ENCODE measurements at places on chromosomes 5 and 9.

GRCh38 chr9:86672966-86673365 is 274.3 kb downstream of the GAS1 start:
- DNase-seq, result no peak

- no peak for DNase-seq
These were observed 126.7 kb downstream of the FOXD1 start for GRCh38 chr5:73321757-73322436.

DNA sequence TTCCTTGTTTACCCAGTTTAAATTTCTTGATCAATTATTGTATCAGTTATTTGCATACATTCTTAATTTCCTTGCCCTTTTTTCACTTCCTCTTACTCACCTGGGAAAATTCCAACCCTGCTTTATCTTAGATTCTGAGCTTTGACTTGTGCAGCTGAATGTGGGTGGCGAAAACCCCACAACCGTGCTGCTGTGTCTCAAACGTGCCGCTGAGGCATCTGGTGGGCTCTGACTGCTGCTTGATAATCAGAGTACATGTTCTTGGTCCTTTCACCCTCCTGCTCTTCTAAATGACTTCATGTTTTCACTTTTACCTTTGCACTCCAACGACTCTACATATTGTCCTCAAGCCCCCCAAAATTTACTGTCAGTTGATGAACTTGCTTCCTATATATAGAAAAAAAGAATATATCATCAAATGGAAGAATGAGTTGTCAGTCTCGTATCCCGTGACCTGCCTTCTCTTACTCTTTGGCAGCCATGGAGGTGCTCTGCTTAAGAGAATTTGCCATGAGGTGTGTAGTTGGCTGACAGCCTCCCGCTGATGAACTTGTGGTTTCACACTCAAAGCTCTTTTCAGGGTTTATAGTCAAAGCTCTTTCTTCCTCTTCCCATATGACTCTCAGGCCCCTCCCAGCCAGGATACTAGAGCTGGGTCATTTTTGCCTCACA is 14.0 kb upstream of the JAK2 start:
- DNase-seq, result no peak

- no peak for DNase-seq
These were observed 56.0 kb upstream of the PTGER4 start for GRCh38 chr5:40623480-40624420.

GRCh38 chr5:159837860-159838259 is 78.4 kb upstream of the ADRA1B start:
- no peak for DNase-seq

- no peak for DNase-seq
These were observed 73.3 kb downstream of the RXRA start for GRCh38 chr9:134399435-134400056.

- DNase-seq, result no peak
These were observed 223.4 kb downstream of the ICE1 start for GRCh38 chr5:5645891-5646290.

DNA sequence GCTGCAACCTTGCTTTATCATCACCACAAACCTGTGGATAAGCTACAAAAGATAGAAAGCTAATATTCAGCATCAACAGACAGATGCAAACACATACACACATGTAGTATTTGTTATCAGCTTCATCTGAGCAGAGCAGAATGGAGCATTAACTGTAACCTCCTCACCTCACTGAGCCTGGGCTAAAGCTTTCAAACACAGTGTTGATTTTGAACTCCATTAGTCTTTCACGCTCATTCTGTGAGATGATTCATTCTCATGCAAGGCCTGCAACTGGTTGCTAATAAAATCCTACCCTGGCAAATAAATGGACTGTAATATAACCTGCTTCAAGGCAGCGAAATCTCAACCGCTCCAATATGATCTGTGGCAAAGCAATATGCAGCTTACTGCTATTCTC is 1360.6 kb upstream of the ACO1 start:
- DNase-seq, result no peak

DNA sequence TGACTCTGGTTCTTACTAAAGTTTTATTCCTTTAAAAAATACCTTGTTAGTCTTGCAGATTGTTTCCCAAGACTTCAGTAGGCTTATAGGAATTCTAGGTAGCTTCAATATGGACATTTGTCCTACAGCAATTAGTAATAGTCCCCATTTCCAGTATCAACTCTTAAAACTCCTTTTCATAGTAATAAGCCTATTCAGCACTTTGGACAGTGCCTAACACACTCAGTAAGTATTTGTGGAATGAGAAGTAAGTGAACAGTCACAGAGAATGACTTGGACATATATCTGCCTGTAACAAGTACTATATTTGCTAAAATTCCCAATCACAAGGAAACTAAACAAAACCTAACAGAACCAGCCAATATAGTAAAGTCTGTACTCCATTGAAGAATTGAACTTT is 1291.8 kb upstream of the DMAC1 start:
- DNase-seq, result no peak

DNA sequence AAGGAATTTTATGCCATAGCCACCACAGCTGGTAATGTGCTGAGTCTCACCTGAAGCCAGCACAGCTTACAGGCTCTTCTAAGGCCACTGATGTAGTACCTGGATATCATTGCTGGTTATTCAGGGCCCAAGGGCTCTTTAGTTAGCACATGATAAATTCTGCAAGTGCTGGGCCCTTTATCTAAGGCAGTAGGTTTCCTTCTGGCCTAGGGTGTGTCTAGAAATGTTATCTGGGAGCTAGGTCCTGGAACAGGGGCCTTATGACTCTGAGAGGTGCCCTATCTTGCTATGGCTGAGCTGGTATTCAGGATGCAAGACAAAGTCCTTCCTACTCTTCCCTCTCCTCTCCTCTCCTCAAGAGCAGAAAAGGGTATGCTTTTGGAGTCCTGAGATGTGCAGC is 1424.5 kb upstream of the NUDT12 start:
- no peak for DNase-seq

GRCh38 chr5:59119480-59119879 is 536.6 kb downstream of the RAB3C start:
- DNase-seq, result no peak

DNA sequence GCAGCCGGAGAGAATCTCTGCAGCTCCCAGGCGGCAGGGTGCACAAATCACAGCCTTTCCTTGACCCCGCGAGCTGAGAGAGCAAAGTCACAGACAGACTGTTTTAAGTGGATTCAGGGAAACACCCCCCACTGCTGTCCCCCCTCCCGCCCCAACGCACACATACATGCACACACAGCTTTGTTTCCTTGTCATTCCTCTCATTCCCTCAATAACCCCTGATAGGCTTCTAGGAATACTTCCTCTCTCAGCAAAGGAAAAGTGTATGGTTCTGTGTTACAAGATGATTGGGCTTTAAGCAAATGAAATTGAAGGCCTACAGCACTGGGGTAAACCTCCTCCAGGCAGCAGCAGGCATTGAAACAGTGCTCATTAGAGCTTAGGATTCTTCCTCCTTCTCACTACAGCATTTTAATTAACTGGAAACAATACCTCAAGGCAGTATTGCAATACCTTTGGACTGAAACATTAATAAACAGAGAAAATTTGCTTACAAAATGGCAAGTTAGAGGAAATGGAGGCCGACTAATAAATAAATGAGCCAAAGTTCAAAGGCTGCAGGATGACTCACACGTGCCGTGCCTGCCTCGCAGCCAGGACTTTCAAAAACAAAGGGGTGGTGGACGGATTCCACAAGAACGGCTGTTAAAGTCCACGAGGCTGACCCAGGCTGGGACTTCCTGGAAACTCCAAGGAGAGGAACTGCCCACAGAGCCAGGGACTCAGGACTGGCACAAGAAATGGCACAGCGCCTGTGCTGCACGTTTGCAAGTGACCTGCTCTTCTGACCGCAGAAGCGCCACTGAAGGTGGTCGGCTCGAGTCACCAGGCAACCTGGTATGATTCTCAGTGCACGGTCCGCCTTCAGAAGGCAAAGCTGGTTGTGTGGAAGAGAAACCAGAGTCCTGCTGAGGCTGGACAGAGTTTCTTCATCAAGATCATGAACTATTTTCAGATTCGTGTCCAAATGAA is 236.2 kb downstream of the SYK start:
- peak; percentile 50 for DNase-seq

GRCh38 chr5:68225911-68226545 is 10.5 kb downstream of the PIK3R1 start:
- DNase-seq, result no peak

DNA sequence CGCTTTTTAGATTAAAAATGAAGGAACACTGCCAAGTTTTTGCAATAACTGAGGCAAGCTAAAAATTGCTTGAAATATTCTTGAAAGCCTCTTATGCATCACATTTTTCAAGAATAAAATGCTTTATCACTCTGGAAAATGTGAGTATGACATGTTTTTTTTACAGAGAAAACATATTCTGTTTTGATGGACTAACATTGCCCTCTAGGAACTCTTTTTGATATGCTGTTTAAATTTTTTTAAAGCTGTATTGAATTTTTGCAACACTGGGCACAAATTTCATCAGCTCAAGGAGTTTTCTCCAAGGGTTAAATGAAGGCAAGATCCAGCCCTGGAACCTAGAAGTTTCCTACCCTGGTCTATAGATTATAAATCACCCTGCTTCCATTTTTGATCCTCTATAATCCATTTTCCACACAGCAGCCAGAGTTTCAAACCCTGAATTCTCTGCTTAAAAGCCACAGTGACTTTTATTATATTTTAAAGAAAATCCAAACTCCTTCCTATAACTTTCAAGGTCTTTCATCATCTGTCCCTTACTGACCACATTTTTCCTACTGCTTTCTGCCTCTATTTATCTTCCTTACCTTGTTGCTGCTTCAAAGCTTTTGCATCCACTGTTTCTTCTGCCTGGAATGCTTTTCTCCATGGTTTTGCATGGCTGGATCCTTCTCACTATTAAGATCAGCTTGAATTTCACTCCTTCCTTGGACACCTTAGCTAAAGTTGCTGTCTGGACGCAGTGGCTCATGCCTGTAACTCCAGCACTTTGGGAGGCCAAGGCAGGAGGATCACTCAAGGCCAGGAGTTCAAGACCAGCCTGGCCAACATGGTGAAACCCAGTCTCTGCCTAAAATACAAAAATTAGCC is 60.9 kb downstream of the IL31RA start:
- no peak for DNase-seq

- DNase-seq, result no peak
These were observed 3.7 kb upstream of the CEL start for GRCh38 chr9:133058071-133058470.

DNA sequence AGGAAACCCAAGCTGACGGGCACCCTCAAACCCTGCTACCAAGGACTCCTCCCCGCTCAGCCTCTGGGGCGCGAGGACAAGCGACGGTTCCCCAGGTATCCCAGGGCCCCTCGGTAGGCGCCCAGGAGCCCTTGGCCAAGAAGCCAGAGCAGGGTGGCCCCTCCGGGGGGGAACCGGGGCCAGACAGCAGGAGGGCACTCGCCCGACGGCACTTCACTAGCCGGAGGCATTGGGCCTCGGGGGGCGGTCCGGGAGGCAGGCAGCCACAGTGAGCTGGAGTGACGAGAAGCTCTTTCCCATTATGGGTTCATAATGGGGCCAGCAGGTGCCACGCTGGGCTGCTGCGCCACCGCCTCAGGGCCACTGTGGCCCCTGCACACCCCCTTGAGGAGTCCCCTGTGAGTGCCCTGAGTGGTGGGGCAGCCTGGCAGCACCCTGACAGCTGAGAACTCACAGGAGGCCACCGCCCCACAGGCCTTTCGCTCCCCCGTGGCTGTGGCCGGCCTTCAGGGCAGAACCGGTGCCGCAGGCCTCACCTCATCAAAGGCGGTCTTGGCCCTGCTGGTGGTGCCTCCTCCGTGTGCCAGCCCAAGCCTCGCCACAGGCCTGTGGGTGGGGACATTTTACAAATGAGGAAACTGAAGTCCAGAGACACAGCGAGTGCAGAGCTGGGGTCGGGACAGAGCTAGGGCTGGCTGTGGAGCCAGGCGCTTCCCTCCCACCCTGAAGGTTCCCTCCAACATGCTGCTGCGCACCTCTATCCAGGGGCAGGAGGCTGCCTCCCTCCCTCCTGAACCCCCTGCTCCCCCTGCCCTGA is 68.7 kb downstream of the PSMB7 start:
- DNase-seq, result no peak

DNA sequence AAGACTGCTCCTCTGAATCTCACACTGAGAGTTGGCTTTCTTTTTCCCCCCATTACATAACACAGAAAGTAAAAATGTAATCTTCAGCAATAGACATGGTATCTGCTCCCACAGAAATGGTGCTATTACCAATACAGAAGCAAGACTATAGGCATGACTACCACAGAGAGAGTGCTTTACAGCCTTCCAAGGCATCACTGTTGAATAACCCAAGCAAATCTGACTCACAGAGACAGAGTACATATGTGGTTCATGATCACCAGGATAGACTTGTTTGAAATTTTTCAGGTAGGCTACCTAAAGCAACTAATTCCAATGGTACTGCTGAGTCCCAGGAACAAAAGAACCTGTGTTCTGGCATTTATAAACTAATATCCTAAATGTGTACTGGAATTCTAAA is 1373.4 kb upstream of the C9orf72 start:
- no peak for DNase-seq

GRCh38 chr9:126338945-126339344 is 12.3 kb downstream of the MVB12B start:
- no peak for DNase-seq

- no peak for DNase-seq
These were observed 14.6 kb upstream of the HABP4 start for GRCh38 chr9:96435345-96435744.

DNA sequence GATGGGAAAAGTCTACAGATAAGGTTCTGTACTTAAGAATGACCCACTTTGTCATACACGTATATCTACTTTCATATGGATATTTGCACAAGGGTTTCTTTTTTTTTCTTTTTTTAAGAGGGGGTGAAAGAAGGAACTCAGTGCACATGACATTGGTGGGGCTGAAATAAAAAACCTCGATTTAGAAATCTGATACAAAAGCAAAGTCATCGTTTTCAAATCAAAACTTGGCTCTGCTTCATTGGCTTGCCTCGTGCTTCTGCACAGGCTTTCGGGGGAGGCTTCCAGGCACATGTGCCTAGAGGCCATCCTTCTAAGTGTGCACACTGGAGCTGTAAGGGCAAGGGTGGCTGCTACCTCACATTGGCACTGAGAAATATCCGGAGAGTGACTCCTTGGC is 31.1 kb downstream of the PTTG1 start:
- DNase-seq, result no peak

DNA sequence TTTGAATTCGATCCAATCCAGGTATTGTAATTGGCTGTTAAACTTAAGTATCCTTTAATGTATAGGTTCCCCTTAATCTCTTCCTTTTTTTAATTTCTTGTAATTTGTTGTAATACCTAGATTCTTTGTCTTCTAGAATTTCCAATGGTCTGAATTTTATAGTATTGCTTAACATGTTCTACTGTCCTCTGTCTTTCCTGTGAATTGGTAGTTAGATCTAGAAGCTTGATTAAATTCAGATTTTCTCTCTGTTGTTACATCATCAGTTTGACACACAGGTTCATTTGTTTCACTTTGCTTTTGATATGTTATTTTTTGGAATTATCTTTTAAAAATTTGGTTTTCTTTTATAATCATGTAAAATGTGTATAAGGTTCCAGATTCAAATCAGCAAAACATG is 13.8 kb downstream of the ZCCHC7 start:
- no peak for DNase-seq

GRCh38 chr5:139862313-139862712 is 66.7 kb downstream of the PSD2 start:
- DNase-seq, result no peak

- no peak for DNase-seq
These were observed 36.3 kb upstream of the KCNN2 start for GRCh38 chr5:114325541-114325940.
